Nephron progenitor cell (in vitro differentiated cells): ENCODE measurements at places on chromosomes 7 and 10.

- no peak for DNase-seq
Observed at GRCh38 chr7:7582596-7582995, 15.9 kb downstream of the MIOS start.

DNA sequence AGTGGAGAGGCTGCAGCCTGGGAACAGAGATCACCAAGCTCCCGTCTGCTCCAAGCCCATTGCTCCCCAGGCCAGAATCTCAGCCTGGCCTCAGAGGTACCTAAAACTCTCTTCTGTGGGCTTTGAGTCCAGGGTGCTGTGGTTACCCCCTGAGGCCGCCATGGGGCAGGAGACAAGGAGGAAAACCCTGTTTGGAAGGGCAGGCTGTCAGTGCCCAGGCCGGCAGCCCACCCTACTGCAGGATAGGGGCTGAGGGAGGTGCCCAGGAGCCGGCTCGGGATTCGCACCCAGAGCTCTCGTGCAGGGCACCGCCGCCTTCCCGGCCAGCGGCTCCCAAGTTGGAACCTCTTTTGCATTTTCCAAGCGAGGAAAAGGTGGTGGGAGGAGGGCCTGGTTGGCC is 24.5 kb downstream of the UNCX start:
- no peak for DNase-seq

GRCh38 chr10:111146025-111146640 is 69.3 kb downstream of the ADRA2A start:
- no peak for DNase-seq

DNA sequence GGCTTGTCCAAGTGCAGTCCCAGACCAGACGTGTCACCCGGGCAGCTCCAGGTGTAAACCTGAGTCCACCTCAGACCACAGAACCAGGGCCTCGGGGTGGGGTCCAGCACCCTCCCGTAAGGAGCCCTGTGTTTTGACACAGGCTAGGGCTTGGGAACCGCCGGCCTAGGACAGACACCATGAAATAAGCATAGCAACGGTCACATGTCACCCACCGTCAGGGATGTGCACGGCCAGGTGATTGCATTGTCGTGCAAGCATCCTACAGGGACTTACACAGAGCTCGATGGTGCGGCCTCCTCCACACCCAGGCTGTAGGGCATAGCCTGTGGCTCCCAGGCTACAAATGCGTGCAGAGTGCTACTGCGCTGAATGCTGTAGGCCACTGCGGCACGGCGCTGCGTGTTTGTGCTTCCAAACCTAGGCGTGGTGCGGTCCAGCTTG is 10.6 kb downstream of the ZFAND2A start:
- DNase-seq, result no peak

DNA sequence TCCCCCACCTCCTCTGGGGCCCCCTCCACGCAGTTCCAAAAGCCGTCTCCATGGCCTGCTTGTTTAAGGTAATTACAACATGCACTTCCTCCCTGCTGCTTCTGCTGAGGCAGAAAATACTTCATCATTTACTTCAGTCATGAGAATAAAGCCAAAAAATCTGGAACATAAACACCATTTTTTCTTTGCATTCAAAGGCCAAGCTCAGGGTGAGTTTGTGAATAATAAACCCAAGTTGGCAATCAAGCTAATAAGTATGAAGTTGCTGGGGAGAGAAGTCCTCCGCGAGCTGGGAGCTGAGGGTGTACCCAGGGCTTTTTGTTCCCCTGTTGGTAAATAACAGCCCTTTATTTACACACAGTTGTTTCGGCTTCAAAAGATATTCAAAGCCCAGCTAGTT is 70.5 kb downstream of the FAM204A start:
- no peak for DNase-seq

DNA sequence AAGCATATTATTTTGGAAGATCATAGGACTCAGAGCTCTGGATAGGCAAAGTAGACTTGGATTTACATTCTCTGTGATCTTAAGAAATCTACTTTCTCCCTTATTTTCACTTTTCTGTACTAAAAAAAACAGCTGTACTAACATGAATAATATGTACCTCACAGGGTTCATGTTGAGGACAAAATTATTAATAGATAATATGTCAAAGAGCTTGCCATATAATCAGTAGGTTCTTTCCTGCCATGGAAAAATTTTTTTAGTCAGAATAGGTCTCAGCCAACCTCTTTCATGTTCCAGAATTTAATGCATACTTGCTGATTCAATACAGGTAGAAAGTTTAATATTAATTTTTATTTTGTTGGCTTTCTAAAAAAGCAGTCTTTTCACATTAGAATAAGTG is 780.3 kb upstream of the C7orf33 start:
- DNase-seq, result no peak

DNA sequence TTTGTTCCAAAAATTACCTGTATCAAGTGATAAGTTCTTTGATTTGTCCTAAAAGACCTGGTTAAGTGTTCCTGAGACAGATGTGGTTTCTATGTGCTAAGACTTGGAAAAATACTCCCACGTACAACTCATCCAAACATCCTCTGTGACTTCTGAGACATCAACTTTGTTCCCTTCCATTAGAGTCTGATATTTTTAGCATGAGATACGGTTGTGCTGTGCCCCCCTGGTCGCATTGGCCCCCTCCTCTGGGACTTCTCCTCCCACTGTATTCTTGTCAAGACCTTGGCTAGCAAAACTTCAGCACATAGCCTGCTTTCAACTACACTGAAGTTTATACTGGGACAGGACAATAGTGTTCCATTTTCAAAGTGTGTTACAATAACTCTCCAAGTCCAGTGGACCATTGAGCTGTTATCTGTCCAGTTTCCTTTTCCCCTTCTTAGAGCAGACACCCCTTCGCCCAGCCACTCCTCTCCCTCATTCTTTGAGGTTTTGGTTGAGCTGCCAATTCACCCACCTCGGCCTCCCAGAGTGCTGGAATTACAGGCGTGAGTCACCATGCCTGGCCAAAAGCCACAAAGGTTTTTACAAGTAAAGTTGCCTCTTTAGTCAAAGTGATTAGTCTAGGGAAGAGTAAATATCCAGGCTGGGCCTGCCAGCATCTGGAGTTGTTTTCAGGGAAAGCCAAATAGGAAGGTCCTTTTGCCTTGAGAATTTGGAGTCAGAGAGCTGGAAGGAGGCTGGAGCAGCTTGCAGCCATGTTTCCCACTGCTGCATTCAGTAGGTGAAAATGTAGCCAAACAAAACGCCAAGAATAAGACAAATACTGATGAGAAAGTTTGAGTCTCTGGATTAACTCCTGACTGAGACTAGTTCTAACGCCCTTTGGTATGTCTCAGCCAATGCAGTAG is 17.8 kb upstream of the PDLIM1 start:
- no peak for DNase-seq

- DNase-seq, result no peak
Observed at GRCh38 chr7:127850195-127850594, 181.0 kb downstream of the LRRC4 start.

DNA sequence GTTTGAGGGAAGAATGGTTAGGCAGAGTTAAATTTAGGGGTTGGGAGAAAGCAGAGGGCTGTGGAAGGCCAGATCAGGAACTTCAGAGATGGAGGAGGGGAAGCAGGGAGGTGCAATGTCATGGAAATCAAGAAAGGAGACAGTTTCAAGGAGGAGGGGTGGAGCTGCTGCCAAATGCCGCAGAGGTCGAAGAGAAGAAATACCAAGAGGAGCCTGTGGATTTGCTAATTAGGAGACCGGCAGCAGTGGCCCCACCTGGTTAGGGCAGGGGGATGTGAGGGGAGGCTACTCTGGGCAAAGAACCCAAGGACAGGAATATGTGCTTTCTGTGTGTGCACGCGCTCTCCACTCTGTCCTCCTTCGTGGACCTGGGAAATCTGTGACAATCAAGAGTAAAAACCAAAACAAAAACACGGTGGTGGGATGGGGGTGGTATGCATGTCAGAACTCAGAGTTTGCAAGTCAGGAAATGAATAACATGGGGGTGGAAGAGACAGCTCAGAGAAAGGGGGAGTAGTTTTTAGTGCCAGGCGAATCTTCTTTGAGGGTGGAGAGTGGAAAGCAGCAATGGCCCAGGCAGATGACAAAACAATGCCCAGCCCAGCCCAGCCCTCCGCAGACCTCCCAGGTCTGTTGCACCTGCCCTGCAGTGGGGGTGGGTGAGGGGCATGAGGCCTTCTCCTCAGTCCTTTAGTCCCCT is 102.9 kb upstream of the PAX2 start:
- no peak for DNase-seq
